ENCODE measurements at places on chromosomes 2 and 18.
A peak's percentile ranks its signal among the peaks of the same experiment; 100 is the strongest.

DNA sequence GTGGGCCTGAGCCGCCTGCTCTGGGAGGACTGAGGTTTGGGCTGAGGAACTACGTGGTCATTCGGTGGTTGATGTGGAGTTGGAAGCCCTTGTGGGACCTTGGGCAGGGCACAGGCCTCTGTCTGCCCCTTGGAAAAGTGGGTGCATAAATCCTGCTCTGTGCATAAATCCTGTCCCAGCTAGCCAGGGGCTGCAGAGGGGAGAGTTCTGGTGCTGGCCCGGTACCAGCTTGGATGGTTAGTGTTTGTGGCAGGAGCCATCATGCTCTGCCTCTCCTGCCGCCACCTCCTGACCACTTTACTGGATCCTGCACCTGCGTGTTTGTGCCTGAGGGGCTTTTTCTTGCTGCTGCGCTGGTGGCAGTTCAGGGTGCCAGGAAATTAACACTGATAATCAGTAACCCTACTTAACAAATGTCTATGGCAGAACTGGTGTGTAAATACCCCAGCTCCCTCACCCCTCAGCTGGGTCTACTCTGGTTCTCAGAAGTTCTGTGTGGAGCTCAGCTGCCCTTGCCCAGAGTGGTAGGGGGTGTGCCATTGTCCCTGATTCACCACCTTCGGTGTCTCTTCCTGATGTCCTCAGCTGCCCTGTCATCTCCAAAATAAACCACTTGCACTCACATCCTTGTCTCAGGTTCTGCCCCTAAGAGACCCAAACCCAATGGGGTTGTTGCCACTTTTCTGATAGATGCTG lies 156.8 kb downstream of the GLI2 start:
- DNase-seq: no peak

GRCh38 chr2:121136323-121136722 lies 148.7 kb downstream of the TFCP2L1 start:
- DNase-seq: no peak

DNA sequence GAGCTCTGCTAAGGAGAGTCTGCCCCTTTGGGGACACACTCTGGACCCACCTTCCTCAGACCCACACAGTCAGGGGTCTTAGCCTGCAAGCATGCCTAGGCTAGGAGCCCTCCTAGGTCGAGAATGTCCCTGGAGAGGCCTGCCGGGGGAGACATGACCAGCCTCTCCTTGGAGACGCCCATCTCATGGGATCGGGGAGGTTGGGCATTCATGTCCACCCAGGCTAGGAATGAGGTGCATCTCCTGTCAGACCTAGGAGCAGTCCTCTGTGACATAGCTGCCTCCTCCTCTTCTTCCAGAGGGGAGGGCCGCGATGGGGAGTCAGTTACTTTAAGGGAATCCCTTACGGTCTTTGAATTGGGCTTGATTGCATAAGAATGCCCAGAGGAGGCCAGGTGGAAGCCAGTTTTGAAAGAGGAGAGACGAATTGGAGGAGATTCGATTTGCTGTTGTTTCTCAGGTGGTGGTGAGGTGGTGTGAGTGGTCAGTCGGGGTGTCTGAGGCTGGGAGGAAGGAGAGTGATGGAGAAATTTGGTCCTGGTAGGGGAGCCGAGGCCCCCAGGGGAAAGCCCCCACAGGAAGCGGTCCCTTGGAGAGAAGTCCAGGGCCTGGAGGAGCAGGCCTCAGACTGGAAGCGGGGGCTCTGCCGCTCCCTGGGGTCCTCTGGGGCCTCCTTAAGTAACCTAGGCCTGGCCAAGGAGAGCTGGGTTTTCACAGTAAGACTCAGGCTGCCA lies 241.3 kb downstream of the DYSF start:
- no peak for DNase-seq

DNA sequence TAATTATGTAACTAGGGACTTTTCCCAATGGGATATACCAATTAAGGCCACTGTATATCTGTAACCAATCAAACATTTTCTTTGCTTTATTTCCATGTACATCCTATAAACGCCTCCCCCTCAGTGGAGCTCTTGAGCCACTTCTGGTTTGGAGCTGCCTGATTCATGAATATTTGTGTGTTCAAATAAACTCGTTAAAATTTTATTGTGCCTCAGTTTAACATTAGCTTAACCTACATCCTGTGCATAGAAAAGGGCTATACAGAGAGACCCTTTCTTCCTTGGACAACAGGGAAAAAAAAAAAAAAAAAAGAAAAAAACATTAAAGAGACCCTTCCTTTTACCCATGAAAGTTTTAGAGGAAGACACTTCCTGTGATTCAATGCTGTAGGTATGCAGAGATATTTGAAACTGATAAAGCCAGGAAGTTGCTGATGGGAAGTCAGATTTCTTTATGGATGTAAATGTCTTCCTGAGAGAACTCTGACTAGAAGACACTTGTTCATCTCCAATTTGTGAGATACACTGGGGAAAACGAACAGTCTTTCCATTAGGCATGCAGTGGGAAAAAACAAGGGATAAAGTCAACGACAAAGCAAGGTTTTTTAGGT lies 614.6 kb upstream of the SOX11 start:
- DNase-seq: no peak

- peak; percentile 54 for DNase-seq
Observed at GRCh38 chr2:234425639-234426603, 71.0 kb downstream of the ARL4C start.

DNA sequence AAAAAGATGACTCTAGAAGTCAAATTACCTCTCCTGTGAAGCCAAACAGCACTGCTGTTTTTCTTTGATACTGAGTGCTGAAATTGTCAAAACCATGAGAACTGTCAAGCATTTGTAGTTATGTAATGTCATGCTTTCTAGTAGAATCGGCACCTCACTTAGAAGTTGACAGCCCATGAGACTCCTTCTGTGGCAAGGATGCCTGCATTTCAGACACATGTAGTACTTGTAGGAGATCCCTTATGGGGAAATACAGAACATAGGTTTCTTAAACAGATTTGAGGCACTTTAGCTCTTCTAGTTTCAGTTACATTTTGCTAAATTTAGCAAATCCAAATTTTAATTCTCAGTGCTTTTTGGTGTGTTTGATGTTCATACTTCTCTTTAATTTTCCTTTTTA lies 15.7 kb downstream of the ZNF407 start:
- no peak for DNase-seq

- no peak for DNase-seq
Observed at GRCh38 chr2:217798743-217799562, 203.8 kb downstream of the TNS1 start.

GRCh38 chr2:28166956-28167355 lies 225.7 kb upstream of the FOSL2 start:
- DNase-seq: no peak

DNA sequence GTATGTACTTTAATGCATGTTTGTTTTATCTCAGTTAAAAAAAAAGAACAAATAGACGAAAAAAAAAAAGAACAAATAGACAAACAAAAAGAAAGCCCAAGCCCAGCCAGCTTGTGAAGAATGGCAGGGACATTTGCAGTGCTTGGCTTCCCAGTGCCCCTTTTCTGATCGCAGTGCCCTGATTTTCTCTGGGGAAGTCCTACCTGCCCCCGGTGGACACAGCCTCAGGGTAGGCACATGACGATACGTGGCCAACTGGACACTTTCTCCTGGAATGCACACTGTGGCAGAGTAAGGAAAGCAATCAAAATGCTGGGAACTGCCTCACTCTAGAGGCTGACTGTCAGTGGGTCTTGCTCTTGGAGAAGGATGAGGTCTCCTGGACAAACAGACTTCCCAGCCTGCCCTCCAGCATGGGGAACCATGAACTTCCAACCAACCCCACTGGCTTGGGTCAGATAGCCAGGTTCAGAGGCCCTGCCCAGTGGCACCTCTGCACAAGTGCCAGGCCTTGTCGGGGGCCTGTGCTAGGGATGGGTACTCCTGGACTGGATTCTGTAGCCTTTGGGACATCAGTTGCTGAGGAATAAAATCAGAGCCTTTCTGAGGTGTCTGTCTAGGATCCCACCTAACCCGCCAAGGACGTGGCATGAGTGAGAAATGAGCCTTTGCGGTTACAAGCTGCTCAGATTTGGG lies 76.7 kb downstream of the INHBB start:
- DNase-seq: no peak

GRCh38 chr2:129748250-129748649 lies 231.2 kb upstream of the RAB6C start:
- DNase-seq: no peak

DNA sequence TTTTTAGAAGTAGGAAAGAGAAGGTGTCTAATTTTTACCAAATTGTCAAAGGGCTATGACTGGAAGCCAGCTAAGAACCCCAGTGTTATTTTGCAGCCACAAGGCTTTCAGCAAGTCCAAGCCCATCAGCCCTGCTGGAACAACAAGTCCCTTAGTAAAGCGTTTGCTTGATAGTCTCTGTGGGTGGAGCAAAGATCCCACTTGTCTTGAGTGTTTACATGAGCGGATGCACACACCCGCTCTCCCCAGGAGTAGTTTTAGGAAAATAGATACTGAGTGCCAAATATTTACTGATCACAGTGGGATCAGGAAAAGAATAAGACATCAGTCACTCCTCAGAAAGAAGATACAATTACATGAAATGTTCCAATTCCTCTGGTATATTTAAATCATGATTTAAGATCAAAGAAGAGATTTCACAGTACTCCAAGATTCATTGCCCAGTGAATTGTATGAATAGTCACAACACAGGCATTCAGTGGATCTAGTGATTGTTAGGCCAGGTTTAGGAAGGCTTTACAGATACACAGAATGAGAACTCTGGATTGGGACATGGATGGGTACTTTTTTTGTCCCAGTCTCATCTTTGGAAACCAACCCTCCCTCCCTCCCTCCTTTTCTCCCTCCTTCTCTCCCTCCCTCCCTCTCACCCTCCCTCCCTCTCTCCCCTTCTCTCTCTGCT lies 514.9 kb downstream of the PTPRM start:
- no peak for DNase-seq

DNA sequence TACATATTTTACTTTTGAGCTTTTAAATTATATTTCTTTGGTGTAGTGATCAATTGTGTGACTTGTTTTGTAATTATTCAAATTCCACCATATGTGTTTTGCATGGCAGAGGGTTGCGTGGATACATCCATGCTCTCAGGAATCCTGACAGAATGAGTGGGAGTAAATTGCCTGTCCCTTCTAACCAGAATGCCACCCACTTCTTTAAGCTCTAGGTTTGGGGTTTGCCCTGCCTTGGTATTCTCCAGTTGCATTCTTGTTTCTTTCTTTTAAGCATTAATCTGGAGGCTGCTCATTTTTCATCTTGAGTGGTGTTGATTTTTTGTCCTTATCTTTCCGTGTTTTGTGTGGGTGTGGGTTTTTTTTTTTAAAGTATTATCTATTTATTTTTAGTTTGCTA lies 360.0 kb downstream of the PTPRM start:
- DNase-seq: no peak

- no peak for DNase-seq
Observed at GRCh38 chr2:185255566-185255965, 483.0 kb upstream of the FSIP2 start.

- DNase-seq: no peak
Observed at GRCh38 chr2:177044671-177045070, 167.9 kb upstream of the HNRNPA3 start.

- no peak for DNase-seq
Observed at GRCh38 chr2:105765415-105766299, 20.9 kb downstream of the NCK2 start.

GRCh38 chr18:63664571-63664970 lies 2.9 kb upstream of the SERPINB3 start:
- no peak for DNase-seq

- no peak for DNase-seq
Observed at GRCh38 chr2:67713376-67713775, 316.2 kb downstream of the ETAA1 start.

- no peak for DNase-seq
Observed at GRCh38 chr2:41854227-41854626, 193.6 kb upstream of the PKDCC start.

DNA sequence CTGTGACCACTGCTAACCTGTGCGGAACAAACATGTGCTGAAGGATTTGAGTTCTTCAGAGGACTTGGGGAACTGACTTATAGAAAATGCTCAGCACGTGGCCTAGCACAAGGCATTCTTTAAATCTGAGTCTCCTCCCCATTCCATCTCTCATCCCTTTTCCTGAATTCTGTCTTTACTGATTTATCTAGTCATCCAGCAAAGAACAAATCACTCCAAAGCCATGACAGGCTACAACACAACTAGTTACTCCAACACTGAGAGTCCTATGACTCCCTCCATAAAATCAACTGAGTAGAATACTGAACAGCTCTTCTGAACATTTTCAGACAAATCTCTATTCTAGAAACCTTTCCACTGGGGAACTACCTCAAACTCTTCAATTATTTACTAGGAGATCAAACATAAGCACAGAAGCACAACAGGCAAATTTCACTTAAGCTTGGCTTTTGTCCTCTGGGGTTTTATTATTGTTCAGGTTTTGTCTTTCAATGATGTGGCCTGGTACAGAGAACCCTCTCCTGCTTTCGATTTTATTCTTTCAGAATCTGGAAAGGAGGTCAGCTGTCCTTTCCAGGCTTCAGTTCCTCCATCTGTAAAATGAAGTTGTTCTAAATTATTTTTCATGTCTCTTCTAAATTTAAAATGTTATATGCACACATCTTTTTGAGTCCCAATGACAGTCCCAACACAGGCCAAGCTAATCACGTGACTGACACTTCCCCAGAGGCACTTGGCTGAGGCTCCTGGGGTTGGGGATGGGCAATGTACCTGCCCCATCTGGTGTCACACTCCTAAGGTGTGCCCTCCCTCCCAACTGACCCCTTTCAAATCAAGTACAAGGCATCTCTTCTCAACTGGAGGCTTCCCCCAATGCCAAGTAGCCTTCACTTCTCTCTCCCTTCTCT lies 31.8 kb downstream of the RNU4ATAC start:
- DNase-seq: no peak

DNA sequence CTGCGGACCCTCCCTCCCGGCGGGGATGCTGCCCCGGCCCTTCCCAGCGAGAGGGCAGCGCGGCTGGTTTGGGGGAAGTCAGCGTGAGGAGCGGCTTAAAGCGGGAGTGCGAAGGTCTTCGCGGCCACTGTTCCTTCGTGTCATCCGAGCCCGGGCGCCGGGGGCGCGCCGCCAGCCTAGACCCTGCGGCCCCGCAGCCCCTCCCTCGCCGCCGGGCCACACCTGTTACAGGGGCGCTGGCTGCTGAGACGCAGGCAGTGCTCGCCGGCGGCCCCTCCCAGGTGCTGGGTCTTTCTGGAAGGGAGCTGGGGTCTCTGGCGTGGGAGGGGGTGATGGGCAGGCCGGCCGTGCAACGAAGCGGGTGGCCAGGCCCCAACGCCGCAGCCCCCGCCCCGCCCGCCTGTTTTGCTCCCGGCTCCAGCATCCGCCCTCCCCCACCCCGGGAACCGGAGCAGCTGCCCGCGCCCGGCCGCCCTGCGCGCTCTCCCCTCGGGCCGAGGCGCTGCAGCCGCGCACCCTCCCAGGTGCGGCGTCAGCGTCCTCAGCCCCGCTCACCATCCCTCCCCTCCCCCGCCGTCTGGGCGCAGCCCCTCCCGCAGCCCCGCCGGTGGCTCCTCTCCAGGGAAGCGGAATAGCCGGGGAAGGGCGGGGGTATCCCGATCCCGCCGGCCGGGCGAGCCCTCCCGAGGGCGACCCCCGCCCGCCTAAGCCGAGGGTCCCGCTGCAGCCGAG lies 727 bp downstream of the KIF1A start:
- DNase-seq: no peak

GRCh38 chr2:224287531-224287930 lies 114.4 kb downstream of the FAM124B start:
- no peak for DNase-seq

GRCh38 chr2:65018141-65018582 lies 29.0 kb downstream of the SLC1A4 start:
- DNase-seq: no peak

- DNase-seq: no peak
Observed at GRCh38 chr2:29096969-29097368, 18.2 kb upstream of the CLIP4 start.
